ENCODE measurements at places on chromosomes 4 and X.

- DNase-seq = no peak
These were observed 200.0 kb upstream of the FTHL17 start for GRCh38 chrX:31271615-31272471.

GRCh38 chrX:6120329-6120728, 108.3 kb downstream of the NLGN4X start:
- DNase-seq = no peak

DNA sequence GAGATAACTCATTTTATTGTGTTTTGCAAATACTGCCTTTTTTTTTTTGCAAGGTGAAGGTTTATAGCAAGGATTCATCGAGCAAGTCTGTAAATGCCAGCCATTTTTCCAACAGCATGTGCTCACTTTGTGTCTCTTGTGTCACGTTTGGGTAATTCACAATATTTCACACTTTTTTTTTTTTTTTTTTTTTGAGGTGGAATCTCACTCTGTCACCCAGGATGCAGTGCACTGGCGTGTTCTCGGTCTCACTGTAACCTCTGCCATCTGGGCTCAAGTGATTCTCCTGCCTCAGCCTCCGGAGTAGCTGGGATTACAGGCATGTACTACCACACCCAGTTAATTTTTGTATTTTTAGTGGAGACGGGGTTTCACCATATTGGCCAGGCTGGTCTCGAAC, 1.9 kb downstream of the RNF4 start:
- DNase-seq = no peak

DNA sequence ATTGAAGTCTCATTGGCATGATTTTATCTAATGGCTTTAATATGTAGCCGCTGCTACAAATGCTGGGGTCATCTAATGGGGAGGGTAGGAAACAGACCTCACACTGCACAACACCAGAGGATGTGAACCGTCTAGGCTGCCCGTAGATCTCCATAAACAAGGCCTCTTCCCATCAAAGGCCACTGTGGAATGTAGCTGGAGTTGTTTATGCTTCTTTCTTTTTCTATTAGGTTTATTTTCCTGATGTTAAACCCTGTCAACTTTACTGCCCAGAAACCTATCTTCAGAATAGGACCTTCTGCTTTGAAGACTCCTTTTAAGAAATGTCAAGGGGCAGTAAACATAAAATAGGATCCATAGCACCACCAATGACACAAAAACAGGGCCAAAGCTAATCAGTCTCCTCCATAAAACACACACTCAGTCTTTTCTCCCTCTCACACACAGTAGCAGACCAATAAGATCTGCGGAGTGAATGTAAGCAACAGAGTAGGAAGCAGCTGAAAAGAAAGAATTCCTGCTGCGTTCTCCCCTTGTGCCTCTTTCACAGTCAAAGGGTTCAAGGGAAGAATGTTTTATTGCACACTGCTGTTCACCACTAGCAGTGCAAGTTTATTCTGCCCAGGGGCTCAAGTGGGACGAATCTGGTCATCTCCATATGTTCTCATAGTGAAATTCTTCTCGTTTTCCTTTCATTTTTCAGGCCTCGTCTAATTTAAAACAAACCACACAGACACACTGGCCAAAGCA, 72.2 kb downstream of the MAML3 start:
- no peak for DNase-seq

GRCh38 chrX:72208126-72208800, 26.7 kb downstream of the PIN4 start:
- no peak for DNase-seq

GRCh38 chrX:10130354-10130753, 26.4 kb upstream of the CLCN4 start:
- DNase-seq = no peak

DNA sequence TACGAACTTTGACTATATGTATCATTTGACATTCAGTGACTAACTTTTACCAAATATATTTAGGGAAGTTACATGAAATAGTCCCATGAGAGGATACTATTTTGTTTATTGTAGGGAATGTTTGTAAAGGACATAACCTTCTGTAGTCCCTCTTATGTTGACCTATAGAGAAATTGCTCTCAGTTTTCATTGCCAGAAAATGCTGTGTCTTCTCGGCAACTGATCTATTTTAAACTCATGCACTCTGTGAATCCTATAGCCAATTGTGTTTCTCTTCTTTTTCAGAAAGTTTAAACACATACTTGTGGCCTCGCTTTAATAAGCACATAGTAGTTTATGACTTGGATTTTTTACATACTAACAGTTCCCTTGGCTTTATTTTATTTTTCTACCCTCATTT, 38.2 kb downstream of the DMP1 start:
- DNase-seq = no peak

- DNase-seq = no peak
These were observed 6.9 kb downstream of the MTMR1 start for GRCh38 chrX:150700107-150700506.

DNA sequence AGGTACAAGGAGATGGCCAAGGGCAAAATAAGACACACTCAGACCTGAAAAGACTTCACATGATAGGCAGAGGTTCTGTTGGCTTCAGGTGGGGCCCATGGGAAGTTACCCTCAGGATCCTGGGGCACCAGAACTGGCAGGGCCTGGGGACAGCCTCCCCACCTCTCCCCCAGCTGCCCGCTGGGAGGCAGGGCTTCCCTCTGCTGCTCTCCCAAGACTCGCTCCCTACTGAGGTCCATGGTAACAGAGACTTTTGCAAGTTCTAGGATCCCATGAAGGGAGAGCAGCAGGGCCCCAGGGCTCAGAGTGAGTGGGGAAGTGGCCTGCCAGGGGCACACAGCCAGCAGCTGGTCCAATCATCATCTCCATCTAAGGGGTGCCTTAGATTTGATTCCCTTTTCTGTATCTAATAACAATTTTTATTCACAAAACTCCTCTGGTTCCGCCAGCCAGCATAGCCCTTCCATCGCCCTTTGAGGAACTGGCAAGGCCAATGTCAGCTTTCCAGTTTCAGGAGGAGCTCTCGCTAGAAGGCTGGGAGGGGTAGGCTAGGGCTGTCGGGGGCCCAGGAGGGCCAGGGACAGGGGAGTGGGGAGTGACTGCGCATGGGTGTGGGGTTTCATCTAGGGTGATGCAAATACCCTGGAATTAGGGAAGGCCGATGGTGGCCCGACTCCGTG, 78.2 kb downstream of the SLC2A9 start:
- no peak for DNase-seq

- no peak for DNase-seq
These were observed 318.8 kb upstream of the NOCT start for GRCh38 chr4:138696771-138697170.

- no peak for DNase-seq
These were observed 37.5 kb downstream of the MAGEC1 start for GRCh38 chrX:141941234-141941633.

DNA sequence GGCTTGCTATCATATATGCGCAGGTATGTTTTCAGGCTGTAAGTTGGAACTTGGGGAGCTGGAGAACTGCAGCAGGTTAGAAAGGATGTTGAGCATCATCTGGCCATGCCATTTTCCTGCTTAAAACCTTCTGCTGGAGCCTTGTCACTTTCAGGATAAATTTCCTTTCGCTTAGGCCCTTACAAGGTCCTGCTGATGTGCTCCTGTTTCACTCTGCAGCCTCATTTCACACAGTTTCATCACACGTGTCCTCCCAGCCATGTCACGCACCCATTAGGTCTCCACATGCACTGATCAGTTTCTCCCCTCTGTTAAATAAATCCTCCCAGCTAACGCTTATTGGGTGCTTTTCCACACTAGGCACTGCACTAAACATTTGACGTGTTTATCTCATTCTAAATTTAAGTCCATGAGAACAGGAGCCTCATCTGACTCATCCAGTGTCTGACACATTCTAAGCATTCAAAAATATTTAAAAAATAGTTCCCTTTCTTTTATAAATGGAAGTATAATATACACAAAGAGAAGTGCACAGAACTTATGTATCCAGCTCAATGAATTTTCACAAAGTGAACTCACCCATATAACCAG, 14.5 kb downstream of the SOD3 start:
- no peak for DNase-seq

GRCh38 chr4:109026588-109026987, 263.7 kb upstream of the ETNPPL start:
- no peak for DNase-seq

- no peak for DNase-seq
These were observed 479.5 kb downstream of the SPRY1 start for GRCh38 chr4:123876143-123876542.

- no peak for DNase-seq
These were observed 162.1 kb downstream of the PCDH18 start for GRCh38 chr4:137370206-137370633.

- DNase-seq = no peak
These were observed 74.6 kb upstream of the STOX2 start for GRCh38 chr4:183830438-183830985.

GRCh38 chr4:67779631-67780030, 25.4 kb upstream of the GNRHR start:
- no peak for DNase-seq

DNA sequence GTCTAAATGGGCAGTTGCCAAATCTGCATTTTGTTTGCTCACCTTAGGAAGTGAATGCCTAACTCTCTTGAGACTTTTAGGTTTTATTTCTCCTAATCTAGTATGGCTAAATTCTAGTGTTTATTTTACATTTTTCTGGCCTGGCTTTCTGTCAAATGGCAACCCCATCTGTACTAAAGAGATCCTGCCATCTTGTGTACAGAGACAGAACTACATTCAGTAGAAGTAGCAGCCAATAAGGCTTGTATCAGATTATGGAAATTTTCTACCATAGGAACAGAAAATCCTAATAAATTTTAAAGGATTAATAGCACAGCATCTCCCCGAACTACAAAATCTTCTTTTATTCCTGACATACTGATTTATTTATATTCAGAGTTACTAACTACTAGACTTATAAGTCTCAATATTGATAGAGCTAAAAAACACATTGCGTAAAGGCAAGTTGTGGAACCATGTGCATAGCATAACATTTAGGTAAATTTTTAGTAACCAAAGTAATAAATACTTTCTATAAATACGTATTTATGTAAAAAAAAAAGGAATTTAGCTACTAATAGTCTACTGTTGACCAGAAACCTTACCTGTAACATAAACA, 45.5 kb downstream of the TMEM144 start:
- DNase-seq = no peak

GRCh38 chrX:51158231-51158630, 174.4 kb upstream of the NUDT10 start:
- no peak for DNase-seq

DNA sequence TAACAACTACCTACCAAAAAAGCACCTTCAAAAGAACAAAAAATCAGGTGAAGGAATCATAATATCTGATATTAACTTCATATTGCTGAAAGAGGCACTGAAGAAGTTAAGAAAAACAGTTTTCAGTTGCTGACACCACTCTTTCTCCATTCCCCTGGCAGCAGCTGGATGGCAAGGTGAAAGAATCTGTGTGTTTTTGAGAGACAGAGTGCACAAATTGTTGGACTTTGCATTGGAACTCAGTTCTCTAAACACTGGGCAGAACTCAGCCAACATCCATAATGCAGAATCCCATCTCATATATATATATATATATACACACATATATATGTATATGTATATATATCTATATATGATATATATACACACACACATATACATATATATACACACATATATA, 408.3 kb upstream of the MAGEC2 start:
- no peak for DNase-seq

GRCh38 chr4:159446266-159446976, 343.5 kb downstream of the RAPGEF2 start:
- peak; percentile 2 for DNase-seq

DNA sequence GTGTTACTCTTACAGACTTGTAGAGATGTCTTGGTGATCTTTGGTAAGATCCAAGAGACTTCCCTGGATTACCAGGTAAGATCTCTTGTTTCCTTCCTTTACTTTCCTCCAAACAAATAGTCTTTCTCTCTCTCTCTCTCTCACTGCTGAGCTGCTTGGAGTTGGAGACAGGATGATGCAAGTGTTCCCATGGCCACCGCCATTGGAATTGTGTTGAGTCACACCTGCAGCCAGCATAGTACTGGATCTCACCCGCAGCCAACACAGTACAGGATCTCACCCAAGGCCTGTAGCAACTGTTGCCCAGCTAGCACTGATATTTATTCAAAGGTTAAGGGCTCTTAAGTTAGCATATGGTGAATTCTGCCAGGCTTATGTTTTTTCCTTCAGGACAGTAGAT, 1080.9 kb downstream of the FAT4 start:
- no peak for DNase-seq
